ENCODE measurements at places on chromosomes 16 and 17.

GRCh38 chr17:17685775-17686291 is 4.6 kb downstream of the RAI1 start:
- no peak for DNase-seq

- DNase-seq, result peak; percentile 77
Observed at GRCh38 chr16:67206838-67207248, 7.9 kb downstream of the ELMO3 start.

GRCh38 chr16:69888005-69888590 is 63.0 kb upstream of the CLEC18A start:
- no peak for DNase-seq

DNA sequence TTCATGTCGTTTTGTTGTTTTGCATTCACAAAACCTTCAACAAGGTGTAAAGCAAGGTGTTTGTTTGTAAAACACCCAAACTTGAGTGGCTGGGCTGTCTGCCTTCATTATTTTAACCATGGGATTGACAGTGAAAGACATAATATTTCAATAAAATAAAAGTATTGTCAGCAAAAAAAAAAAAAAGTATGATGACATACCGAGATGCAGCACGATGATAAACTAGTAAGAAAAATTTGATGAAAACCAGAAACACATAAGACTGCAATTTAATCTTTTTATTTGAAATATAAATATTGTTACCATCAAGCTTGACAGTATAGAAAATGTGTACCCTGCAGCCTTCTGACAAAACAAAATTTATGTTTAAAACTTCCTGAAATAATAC is 419.3 kb upstream of the DYNLRB2 start:
- no peak for DNase-seq

- DNase-seq, result no peak
Observed at GRCh38 chr17:5118219-5118618, 2.4 kb downstream of the USP6 start.

- no peak for DNase-seq
Observed at GRCh38 chr16:87570572-87570937, 31.8 kb upstream of the JPH3 start.

DNA sequence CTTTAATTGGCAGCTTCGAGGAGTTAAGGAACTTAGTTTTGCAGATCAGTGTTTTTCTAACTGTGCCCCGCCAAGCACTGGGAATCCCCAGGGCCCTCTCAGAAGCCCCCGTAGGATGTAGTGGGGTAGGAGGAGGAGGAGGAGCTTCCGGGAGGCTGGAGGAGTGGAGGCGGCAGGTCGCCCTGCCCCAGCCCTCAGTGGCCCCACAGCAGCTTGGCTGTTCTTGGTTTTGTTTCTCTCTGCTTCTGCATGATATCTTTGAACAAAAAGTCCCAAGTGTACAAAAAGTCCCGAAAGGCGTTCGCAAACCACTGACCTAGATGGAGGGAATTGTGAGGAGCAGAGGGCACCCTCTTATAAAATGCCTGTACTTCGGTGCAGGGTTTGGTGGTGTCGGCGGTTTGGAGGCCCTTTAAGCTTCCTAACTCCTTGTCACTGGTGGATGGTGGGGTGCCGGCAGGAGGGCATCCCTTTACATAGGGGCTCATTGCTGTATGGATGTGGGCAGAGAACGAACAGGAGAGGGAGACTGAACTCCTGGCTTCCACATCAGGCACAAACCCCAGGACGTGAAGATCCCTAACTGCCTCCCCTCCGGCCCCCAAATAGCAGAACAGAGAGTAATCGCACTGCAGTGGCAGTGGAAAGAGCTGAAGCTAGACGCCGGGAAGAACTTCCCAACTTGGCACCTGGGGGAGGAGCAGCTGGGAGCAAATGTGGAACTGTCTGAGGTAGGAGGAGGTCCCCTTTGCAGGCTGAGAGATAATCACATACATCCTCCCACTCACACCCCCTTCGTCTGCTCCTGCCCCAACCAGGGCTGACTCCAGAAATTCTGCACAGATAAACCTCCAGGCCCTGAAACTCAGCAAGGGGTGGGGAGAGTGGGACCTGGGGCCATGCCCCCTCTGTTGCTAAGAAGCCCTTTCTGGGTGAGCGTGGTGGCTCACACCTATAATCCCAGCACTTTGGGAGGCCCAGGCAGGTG is 20.1 kb downstream of the EPOP start:
- DNase-seq, result no peak

DNA sequence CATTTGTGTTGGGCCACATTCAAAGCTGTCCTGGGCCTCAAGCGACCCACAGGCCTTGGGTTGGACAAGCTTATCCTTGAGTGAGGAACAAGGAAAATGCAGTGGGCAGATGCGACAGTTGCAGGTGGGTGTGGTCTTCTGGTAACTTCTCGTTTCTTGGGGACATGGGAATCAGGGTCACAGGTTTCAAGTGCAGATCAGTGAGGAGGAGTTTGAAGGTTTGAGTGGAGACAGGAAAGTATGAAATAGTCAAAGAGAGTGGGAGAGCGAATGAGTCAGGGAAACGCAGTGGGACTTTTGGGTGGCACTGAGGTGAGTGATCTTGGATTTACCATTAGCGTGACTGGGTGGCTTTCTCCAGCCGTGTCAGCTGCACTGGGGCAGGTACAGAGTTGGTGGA is 15.4 kb upstream of the CCL22 start:
- no peak for DNase-seq

DNA sequence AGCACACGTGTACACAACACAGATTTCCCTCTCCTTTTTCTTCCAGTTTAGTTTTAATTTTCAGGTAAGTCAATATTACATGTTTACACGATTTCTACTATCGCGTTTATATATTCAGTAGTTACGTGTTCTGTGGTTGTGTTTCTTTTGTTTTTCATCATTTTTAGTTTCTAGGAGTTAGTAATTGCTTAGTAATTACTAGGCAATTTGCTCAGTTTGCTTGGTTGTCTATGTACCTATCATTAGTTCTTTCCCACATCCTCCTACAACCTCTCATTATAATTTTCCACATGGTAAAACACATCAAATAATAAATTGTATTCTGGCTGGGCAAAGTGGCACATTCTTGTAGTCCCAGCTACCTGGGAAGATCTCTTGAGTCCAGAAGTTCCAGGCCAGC is 24.6 kb upstream of the GUCY2D start:
- no peak for DNase-seq

- no peak for DNase-seq
Observed at GRCh38 chr17:80943346-80944145, 48.1 kb upstream of the CHMP6 start.

DNA sequence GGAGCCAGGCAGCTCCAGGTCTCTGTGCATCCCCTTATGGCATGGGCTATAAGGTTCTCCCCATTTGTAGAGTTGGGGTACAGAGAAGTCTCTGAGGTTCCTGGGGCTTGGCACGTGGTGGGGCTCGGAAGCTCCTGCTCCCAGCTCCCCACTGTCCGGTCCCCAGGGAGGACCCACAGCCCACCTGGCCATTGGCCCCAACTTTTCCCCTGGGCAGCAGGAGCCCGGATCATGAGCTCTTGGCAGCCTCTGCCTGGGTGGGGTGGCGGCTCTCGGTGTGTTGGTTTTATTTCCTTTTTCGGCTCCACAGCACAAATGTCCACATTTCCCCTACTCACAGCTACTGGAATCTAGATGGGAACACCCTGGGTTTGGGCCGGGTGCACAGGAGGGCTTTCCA is 30.5 kb downstream of the GSE1 start:
- DNase-seq, result no peak

- no peak for DNase-seq
Observed at GRCh38 chr17:61449707-61450640, 2.2 kb upstream of the TBX4 start.

DNA sequence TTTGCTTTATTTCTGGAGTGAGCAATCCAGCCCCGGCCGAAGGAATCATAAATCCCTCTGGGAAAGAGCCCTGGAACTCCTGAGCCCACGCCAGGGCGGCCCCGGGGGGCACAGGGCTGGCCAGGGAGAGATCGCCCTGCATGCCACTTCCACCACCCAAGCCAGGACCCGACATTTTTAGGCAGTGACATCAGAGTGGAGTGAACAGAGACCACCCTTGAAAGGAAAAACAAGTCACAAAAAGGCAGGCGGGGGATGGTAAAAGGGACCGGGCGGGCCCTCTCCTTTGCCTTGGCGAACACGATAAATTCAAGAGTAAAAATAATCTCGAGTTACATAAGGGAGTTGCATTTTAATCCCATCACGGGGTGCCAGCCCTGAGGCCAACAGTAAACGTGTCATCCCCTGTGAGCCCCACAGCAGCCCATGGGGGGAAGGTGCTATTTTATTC is 284.1 kb downstream of the C16orf95 start:
- DNase-seq, result no peak

DNA sequence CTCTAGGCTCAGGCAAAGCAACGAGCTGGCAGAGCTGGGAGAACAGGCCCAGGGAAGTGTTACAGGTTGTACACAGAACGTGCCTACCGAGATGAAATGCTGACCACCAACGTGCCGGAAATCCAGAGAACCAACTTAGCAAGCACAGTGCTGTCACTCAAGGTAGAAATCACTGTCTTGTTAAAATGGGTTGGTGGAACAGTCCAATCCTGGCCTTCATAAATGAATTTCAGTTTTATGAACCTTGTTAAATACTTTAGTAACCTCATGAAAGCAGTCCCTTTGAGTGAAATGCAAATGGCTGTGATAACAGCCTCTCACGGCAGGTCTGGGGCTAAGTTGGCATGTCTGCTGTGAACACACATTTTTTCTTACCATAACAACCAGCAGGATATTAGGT is 29.0 kb downstream of the ETV4 start:
- DNase-seq, result no peak

GRCh38 chr16:85574672-85575475 is 38.2 kb upstream of the GSE1 start:
- peak; percentile 66 for DNase-seq

GRCh38 chr17:82843904-82844680 is 4.3 kb upstream of the ZNF750 start:
- no peak for DNase-seq

GRCh38 chr17:77560841-77561240 is 397.7 kb upstream of the TNRC6C start:
- no peak for DNase-seq

DNA sequence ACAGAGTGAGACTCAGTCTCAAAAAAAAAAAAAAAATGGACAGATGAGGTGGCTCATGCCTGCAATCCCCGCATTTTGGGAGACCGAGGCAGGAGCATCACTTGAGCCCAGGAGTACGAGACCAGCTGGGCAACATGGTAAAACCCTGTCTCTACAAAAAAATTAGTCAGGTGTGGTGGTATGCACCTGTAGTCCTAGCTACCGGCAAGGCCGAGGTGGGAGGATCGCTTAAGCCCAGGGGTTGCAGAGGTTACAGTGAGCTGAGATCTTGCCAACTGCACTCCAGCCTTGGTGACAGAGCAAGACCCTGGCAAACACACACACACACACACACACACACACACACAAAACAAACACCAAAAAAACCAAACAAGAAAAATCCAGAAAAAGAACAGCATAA is 7.7 kb upstream of the ENGASE start:
- no peak for DNase-seq

DNA sequence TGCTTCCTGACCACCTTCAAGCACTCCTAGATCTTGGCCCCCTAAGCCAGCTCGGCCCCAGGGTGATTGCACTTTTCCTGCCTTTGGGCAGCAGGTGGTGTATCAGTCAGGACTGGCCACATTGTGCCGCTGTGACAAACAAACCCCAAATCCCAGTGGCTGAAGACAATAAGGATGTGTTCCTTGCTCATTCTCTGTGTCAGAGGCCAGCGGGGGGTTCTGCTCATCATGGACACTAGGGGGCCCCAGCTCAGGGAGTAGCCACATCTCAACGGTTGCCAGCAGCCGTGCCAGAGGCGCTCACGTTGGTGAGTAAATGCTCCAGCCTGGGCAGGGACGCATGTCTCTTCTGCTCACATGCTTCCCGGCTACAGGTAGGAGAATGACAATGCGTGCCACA is 60.4 kb downstream of the ZDHHC7 start:
- DNase-seq, result peak; percentile 22

GRCh38 chr17:17264430-17264829 is 16.6 kb downstream of the COPS3 start:
- no peak for DNase-seq

- DNase-seq, result no peak
Observed at GRCh38 chr16:88170528-88170991, 212.2 kb upstream of the ZNF469 start.

DNA sequence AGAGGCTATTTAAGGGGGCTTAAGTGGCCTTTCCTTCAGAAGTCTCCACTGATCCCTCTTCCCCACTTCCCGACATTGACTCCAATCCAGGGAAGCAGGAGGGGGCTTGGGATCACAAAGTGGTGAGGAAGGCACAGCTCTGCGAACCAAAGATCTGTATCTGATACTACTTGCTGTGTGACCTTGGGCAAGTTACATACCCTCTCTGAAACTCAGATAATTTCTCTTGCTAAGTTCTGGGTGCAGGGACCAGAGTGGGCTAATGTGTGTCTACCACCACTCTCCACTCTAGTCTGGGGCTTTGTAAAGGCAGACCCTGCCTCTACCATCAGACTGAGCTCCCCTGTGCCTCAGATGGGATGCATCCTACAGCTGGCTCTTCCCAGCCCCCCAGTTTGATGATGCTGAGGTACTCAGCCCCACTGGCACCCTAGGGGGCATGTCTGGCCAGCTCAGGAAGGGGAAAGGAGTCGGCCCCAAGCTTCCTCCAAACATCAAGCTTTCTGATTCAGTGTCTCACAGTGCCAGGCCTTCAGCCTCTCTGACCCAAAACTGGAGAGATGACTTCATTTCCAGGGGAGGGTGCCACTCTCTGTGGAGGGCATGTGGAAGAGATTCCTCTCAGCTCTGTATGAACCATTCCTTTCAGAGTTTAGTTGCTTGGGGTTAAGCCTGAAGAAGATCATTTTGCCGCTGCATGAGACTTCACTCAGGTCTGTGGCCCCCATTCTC is 10.9 kb downstream of the DLX4 start:
- no peak for DNase-seq

- no peak for DNase-seq
Observed at GRCh38 chr17:79038545-79039135, 14.7 kb downstream of the C1QTNF1 start.

- DNase-seq, result no peak
Observed at GRCh38 chr17:65994679-65995078, 197.3 kb downstream of the CEP112 start.

- peak; percentile 66 for DNase-seq
Observed at GRCh38 chr16:23296994-23297393, 5.1 kb upstream of the SCNN1B start.

GRCh38 chr16:1708083-1708767 is 2.2 kb downstream of the MAPK8IP3 start:
- peak; percentile 26 for DNase-seq

- DNase-seq, result no peak
Observed at GRCh38 chr16:24668481-24669061, 60.9 kb upstream of the TNRC6A start.

- no peak for DNase-seq
Observed at GRCh38 chr17:16909472-16910246, 62.3 kb downstream of the TNFRSF13B start.

GRCh38 chr17:27430882-27431491 is 25.3 kb upstream of the KSR1 start:
- DNase-seq, result peak; percentile 70

Measured in WERI-Rb-1 (cell line).